Amniotic epithelial cell (primary cell): ENCODE measurements at places on chromosomes 12 and 14.

DNA sequence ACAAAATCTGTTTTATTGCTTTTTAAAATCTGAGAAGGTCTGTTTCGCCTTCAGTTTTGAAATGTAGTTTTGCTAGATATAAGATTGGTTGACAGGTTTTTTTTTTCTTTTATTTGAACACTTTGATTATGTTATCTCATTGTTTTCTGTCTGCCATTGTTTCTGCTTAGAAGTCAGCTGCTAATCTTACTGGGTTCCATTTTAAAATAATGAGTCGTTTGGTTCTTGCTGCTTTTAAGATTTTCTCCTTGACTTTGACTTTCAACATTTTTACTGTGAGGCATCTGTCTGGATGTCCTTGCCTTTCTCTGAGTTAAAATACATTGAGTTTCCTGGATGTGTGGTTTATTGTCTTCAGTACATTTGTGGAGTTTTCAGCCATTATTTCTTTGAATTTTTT, 56.7 kb downstream of the ADIPOR2 start:
- no peak for DNase-seq

DNA sequence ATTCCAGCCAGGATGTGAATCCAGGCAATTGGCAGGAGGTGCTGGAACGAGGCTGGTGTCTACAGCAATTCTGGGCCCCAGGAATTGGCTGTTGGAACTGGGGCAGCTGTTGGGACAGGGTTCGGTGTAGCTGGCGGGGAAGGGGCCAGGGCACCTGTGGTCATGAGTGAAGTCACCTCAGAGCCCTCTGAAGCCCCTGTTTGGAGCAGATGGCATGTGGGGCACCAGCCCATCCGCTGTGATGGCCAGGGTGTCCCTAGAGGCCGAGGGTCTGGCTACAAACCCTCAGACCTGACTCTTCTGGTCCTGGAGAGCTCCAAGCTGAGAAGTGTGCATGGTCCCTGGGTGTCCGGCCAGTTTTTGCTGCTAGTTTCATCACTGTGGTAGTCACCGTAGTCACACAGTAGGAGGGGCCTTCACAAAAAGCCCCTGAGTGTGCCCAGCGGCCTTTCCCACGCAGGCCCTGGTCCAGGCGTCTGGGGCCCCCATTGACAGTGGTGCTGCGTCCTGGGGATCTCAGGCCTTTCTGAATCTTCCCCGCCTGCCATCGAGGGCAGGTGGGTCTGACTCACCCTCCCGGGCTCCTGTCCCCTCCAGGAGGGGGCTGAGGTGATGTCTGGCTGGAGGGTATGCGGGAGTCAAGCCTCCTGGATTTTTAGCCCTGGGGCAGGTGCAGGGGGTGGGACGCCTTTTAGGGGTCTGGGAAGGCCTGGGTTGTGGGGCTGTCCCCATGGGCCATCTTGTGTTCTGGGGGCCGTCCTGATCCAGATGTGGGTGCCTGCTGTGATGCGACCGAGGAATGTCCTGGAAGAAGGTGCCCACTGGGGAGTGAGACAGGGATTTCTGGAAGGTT, 368.0 kb downstream of the TMEM121 start:
- no peak for DNase-seq

DNA sequence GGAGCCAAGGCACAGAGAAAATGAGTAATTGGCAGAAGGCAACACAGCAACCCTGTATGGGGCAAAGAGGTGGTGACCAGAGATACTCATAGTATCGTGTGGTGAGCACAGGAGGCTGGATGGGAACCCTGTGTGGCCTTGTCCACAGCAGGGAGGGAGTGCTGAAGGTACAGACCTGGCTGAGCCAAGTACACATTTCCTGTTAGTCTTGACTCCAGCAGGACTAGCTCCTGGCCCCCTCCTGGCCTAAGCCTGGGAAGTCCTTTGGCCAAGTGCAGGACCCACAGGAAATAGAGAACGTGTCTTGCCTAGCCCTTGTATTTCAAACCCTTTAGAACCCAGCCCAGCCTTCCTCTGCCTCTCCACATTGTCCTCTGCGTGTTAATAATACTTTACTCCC, 289.8 kb upstream of the PWP1 start:
- DNase-seq = no peak

GRCh38 chr14:106436310-106436905, 910.0 kb downstream of the TMEM121 start:
- no peak for DNase-seq

DNA sequence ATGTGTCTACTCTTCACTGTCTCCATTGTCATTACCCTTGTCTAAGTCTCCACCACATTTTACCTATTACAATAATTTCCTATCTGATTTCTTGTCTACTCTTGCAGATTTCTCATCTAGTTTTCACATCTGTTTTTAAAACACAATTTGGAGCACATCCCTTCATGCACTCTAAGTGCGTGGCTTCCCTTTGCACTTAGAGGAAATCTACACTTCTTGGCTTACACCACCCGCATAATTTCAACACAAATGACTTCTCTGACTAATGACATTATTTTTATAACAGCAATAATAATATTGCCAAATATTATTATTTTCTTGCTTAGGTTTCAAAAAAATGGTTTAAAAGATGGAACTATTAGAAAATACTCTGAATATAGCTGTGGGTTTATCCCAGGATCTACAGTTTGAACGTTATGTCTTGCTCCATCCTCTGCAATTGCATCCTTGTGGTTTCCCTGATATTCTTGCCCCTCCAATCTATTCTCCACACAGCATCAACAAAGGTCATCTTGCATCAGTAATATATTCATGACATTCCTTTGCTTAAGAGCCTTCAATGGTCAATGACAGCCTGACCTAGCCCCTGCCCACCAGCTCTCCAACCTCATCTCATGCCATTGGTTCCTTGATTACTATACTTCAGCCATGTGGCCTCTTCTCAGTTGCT, 153.7 kb downstream of the SLC25A21 start:
- DNase-seq = no peak

GRCh38 chr12:132117558-132117875, 26.6 kb downstream of the DDX51 start:
- no peak for DNase-seq

- DNase-seq = peak; percentile 64
Observed at GRCh38 chr14:99522934-99523703, 41.9 kb downstream of the CCNK start.

- peak; percentile 95 for DNase-seq
Observed at GRCh38 chr14:50410921-50411320, 14.2 kb upstream of the CDKL1 start.

DNA sequence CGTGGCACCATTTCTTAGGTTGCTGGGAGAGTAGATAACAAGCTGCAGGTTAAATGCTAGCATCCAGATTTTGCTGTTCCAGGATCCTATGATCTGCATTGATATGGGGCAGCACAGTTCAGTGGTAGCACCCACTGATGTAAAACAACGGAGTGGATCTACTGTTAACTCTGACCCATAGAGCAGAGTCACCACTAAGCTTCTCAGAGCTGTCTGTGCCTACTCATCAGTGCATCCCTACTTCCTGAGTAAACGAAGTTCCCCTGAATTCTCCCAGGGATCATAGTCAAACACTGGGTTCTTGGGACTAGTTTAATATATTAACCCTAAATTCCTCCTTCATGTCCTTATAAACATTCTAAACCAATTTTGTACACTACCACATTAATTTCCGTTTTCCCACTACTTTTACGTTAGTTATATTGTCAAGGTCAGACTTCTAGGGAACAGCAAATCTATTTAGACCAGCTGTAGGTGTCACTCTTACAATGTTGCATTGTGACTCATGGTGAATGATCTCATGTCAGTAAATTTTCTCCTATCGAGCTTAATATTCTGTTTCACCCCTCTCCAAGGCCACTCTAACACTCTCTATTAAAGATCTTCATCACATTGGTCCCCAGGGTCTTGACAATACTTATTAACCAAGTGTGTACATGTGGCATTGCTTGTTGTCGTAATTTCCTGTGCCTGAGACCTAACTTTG, 10.3 kb downstream of the RERGL start:
- DNase-seq = no peak

- DNase-seq = no peak
Observed at GRCh38 chr14:72563676-72564075, 330.2 kb downstream of the DPF3 start.

GRCh38 chr12:4034921-4035320, 161.7 kb upstream of the PARP11 start:
- DNase-seq = no peak

DNA sequence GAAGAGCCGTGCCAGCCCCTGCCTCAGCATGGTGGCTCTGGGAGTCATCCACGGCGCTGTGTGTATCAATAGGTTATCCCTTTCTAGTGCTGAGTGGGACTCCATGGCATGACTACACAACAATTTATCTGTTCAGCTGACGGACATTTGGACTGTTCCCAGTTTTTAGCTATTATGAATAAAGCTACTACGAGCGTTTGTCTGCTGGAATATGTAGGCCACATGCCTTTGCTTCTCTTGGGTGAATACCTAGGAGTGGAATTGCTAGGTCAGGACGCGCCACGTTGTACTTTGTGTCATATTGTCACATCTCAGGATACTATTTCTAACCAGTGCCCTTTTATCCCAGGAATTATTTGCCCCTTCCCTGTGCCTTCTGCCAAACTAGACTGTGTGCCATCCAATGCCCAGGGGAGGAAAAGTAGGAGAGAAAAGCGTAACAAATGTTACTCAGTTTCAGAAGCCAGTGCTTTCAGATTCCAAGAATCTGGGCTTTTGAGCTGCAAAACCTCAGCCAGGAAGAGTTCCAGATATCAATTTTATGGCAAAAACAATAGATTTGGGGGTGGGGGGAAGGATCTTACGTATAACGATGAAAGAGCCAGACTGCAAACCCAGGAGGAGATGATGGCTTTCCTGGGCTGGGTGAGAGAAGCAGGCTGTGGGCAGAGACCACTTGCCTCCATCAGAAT, 62.5 kb upstream of the NCOR2 start:
- no peak for DNase-seq

DNA sequence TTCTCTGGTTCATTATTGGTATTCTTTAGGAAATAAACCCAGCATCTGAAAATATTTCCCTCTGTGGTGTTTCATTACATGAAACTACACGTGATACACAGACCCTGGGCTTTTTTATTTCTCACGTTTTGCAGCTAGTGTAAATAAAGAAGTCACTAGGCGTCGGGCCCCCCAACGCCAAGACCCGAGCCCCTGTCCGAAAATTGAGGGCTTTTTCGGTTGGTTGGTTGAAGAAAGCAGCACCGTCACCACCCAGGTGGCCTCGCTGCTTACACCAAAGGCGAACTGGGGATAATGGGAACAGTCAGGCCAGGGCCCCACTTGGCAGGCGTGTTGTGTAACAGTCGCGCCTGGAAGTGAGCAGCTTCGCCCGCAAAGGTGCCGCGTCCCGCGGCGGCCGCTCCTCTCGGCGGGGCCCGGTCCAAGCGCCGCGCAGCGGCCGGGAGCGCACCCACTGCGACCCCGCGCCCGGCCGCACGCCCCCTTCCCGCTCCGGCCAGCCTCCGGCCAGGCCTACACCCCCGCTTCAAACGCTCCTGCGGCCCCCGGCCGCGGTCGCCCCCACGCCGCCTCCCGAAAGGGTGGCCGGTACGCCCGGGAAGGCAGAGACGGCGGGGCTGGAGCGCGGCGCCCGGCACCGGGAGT, 1.2 kb downstream of the DUSP16 start:
- DNase-seq = peak; percentile 53

DNA sequence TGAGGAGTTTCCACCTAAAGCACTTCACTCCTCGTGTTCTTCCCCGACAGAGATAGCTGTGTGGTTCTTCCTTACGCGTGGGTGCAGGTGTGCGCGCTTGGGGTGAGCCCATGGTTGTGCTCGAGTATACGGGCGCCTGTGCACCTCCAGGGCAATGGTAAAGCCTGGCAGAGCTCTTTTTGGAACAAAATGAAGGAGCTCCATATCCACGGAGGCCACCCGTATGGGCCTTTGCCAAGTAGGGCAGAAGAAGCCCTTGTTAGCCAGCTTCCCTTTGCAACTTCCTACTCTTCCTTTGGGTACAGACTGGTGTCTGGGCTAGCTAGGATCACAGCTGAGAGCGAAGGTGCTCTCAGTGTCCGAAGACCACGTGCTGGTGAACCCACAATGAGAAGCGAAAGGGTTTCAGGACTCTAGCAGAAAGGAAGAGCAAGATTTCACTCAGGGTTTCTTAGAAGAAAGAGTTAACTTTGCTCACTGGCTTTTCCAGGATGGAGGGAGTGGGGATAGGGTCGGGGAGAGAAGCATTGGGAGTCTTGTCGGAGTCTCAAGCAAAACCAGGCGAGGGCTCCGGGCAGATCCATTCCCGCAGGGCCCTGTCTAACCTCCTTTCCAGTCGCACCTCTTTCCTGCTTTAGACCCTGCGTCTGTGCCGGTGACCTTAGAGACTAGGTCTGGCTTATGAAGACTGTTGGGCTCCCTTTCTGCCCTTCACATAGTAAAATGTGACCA, 960 bp upstream of the LRFN5 start:
- DNase-seq = peak; percentile 54

- no peak for DNase-seq
Observed at GRCh38 chr12:29671742-29672141, 112.0 kb downstream of the TMTC1 start.

DNA sequence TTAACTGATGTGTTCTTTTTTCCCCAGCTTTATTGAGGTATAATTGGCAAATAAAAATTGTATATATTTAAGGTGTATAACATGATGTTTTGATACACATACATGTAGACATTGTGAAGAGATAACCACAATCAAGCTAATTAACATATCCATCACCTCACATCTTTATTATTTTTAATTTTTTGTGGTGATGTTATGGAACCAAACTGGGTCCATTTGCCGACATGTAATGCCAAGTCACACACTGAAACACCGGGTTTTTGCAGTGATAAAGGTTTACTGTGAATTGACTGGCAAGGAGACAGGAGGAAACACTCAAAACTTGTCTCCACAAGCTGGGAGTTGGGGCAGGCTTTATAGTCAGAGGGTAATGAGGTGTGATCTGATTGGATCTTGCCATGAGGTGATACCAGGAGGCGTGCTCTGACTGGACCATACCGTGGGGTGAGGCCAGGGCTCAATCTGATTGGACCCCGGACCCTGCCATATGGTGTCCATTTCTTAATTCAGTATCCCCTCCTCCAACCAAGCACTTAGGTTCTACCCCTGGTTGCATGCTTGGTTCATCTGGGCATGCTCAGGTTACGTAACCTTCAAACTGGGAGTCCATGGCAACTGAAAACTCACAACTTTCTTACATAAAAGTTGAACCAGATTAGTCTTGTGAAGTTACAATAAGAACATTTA, 11.8 kb upstream of the WSCD2 start:
- DNase-seq = no peak

GRCh38 chr12:117447665-117448366, 86.4 kb upstream of the NOS1 start:
- no peak for DNase-seq

DNA sequence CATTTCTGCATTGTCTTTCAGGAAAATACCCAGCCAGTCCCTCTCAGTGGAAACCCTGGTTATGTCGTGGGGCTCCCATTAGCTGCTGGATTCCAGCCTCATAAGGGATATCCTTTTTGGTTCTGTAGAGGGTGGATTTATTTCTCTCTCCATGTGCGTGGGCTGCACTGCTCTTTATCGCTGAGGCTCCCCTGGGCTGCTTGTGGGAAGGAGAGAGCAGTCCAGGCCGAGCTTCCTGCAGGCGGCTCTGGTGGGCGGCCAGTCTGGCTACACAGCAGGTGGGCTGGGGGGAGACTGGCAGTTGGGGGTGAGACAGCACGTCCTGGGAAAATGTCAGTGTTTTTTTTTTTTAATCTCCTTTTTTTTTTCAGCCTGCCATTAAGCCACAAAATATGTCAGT, 27.6 kb downstream of the TCTN1 start:
- DNase-seq = peak; percentile 44

GRCh38 chr14:50230701-50231474, 490 bp downstream of the SOS2 start:
- DNase-seq = peak; percentile 67

- no peak for DNase-seq
Observed at GRCh38 chr14:105857826-105858675, 331.7 kb downstream of the TMEM121 start.

- DNase-seq = no peak
Observed at GRCh38 chr14:102608064-102608446, 15.6 kb downstream of the RCOR1 start.
